ENCODE measurements at places on chromosomes 1 and 21.

DNA sequence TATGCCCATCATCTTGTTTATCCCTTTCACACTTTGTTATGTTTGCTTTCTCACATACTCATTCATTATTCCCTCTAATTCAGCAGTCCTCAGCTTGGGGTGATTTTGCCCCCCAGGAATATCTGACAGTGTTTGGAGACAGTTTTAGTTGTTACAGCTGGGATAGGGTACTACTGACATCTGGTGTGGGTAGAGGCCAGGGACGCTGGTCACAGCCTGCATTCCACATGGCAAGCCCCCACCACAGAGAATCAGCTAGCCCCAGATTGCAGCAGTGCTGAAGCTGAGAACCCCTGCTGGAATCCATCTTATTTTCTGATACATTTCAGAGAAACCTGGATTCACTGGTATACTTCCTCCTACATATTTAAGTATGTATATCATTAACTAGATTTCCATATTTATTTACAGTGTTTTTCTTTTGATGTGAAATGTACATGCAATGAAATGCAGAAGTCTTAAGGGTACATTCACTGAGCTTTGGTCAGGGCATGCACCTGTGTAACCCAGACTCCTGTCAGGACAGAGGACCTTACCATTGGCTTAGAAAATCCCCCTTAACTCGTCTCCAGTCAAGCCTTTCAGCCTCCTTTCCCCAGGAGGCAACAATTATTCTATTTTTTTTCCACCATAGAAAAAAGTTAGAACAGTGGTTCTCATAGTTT is 68.3 kb downstream of the KIF26B start:
- DNase-seq, result no peak

GRCh38 chr1:161801955-161802354 is 35.8 kb downstream of the ATF6 start:
- DNase-seq, result no peak

DNA sequence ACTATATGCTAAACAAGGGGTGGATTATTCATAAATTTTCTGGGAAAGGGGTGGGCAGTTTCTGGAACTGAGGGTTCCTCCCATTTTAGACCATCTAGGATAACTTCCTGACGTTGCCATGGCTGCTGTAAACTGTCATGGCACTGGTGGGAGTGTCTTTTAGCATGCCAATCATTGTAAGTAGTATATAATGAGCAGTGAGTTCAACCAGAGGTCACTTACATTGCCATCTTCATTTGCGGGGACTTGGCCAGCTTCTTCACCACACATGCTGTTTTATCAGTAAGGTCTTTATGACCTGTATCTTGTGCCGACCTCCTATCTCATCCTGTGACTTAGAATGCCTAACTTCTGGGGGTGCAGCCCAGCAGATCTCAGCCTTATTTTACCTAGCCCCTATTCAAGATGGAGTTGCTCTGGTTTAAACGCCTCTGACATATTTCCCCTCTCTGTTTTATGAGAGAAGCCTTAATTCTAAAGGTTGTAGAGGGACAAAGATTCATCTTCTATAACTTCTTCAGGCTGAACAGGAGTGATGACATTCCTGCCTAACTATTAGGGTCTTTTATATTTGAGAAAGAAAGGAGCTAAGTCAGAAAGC is 60.4 kb downstream of the DIP2A start:
- DNase-seq, result no peak

DNA sequence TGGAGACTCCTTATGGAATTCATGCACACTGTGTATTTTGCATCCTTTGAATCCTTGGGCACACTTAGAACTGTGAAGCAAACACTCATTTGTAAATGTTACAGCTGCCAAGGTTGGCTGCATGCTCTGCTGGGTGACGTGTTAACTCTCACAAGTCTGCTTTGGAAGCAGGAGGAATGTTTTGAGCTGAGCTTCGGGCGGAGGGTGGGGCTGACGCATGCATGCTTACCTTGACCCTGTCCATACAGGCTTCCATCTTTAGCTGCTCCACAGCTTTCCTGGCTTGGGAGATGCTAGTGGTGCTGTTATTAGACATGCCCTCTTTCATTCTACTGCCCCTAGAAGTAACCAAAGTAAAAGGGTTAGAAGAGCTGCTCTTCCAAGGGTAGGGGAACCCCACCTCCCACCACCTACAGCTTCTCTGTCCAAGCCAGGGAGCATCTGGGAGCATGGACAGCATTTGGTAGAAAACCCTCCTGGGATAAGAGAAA is 66.0 kb downstream of the GNG4 start:
- no peak for DNase-seq

DNA sequence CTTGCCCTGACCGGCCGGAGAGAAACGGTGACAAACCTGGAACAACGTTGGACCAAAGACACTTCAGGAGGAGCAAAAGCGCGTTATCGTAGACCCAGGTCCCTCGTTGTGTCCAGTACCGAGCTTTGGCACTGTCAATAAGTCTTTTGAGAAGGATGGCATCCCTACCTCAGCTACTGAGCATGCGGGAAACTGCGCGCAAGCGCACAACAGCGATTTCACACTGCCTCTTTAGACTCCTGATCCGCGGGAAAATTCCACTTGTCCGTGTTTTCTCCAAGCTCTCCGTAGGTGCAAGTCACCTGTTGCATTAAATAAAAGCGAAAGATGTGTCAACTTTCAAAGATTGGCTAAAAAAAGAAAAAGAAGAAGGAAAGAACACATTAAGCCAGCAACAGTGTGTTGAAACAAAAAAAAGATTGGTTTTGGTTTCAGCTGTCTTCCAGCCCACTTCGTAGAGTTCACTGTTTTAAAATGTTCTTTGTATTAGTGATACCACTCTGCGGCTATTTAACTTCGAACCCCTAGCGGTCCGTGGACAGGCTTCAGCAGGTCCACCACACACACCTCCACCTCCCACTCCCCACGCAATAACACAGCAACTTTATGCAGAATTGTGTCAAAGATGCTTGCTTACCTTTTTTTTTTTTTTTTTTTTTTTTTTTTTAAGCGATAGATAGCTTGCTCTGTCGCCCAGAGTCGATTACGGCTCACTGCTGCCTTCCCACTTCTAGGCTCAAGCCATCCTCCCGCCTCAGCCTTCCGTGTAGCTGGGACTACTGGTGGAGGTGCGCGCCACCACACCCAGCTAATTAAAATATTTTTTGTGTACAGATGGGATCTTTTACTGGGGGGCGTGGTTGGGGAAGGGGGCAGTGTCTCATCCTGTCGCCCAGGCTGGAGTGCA is at the start of gene BPNT1:
TSS of gene BPNT1 (minus strand) at position 139 of the 907 bp plus-strand sequence. CDS start 9,942 bp downstream, outside the sequence.
- peak; percentile 82 for DNase-seq

- no peak for DNase-seq
These were observed 160.9 kb upstream of the VAMP3 start for GRCh38 chr1:7610106-7610731.

GRCh38 chr1:53324728-53325297 is 3.1 kb downstream of the LRP8 start:
- no peak for DNase-seq

- no peak for DNase-seq
These were observed 99.8 kb downstream of the PSMG1 start for GRCh38 chr21:39083377-39084008.

DNA sequence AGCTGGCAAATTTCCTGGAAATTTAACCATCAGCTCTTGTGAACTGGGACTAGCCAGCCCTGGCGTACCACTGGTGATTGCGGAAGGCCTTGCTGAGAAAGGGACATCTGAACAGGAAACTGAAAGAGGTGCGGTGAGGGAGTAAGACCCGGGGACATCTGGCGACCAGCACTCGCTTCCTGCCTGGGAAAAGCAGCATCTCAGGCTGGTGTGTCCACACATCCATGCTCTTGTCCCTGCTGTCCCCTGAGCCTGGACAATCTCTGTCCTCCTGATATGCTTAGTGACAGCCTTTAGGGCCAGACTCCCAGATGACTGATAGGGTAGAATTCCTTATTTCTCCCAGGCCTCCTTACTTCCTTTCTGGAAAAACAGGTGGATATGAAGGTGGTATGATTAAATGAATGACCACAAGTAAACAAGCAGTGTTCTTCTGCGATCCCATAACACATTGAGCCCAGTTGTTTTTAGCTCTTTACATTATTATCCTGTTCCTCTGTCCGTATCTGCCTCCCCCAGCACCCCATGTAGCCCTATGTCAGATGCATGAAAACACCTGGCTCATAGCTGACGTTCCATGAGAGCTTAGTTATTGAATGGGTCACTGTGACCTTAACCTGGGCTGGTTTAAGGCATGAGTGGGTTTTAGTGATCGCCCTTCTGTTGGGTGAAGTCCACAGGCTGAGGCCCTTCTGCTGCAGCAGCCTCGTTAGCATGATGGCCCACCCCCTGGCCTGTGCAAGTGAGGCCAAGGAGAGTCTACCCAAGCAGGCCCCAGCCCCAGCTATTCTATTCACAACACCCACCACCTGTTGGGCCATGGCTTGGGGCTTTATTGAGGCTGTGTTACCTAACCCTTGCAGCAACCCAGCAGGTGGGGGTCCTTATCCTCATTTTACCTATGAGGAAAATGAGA is 76.1 kb upstream of the GADD45A start:
- no peak for DNase-seq

- no peak for DNase-seq
These were observed 655.8 kb downstream of the BRINP3 start for GRCh38 chr1:189821833-189822232.

DNA sequence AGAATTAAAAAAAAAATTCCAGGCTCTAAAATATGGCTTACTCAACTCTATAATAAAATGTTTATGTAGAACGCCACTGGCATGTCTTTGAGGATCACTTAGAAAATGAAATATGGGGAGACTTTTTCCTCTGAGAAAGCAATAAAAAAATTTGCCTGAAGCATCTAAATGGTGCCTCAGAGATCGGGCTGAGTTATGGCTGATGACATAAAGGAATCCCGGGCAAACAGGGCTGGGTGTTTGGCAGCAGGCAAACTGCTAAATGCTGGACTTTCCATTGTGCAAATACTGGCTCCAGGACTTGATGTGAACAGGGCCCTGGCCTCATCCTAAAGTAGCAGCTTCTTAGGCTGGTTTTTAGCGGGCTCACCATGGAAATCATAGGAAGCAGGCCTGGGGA is 44.5 kb upstream of the C1orf87 start:
- DNase-seq, result peak; percentile 80

- DNase-seq, result no peak
These were observed 62.5 kb downstream of the CD58 start for GRCh38 chr1:116508085-116508983.

DNA sequence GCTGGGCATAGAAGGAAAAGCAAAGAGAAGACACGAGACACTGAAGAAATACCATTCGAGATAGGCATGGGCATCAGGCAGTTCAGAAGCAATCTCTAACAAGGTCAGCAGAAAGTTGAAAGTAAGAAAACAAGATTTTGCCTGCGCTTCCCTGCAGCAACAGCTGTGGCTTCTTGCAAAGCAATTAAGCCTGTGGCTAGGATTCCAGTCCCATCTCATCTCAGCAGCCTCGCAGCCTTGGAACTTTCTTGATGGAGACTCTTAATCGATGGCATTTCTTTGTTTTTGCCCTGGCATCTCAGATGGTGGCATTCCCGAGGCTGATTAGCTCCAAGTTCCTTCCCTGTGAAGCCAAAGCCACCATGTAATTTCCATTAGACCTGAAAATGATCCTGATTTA is 64.6 kb upstream of the SPAG17 start:
- no peak for DNase-seq

DNA sequence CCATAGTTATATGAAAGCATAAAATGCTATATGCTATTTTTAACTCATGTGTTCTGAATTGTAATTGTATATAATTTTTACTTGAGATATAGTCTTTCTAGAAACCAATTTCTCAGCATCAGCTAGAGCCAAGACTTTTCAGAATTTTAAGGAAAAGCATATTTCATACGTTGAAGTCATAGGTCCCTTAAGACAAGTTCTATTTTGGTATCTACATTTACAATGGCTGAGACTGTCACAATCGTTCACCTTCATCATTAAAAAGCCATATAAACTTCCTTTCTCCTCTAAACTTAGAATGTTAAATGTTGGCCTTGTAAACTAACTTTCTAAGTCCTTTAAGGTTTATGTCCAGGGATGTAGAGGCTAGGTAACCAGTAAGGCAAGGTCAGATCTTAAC is 104.1 kb downstream of the LRRC40 start:
- no peak for DNase-seq

GRCh38 chr1:183901748-183902330 is 96.9 kb downstream of the RGL1 start:
- DNase-seq, result no peak

- peak; percentile 85 for DNase-seq
These were observed 40.8 kb downstream of the ITSN1 start for GRCh38 chr21:33682992-33683627.

GRCh38 chr1:81387446-81387845 is 413.3 kb upstream of the ADGRL2 start:
- DNase-seq, result no peak

DNA sequence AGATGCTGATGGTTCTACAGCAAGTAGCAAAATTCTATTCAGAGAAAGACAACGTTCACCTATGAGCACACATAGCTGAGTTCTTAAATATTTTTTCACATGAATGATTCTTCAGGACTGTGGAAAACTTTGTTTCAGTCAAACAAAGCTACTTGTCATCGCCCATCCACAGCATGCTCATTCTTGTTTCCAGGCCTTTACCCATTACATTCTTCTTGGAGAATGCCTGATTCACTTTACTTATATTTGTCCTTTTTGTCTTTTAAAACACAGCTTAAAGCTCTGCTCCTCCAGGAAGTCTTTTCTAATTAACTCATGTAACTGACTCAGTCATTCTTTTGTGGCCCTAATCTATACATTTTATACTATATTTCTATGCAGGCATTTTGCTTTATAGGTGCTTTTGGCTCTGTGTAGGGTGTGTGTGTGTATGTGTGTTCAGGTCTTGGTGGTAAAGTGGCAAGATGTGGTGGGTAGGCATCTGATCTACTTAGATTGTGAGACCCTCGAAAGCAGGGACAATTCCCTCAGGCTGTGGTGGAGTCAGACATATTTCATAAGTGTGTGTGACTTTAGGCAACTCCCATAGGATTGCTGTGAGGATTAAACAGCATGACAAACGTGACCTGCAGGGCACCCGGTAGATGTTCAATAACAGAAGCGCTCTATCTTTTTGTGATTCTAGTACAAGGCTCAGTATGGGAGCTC is 11.8 kb upstream of the MARK1 start:
- no peak for DNase-seq

DNA sequence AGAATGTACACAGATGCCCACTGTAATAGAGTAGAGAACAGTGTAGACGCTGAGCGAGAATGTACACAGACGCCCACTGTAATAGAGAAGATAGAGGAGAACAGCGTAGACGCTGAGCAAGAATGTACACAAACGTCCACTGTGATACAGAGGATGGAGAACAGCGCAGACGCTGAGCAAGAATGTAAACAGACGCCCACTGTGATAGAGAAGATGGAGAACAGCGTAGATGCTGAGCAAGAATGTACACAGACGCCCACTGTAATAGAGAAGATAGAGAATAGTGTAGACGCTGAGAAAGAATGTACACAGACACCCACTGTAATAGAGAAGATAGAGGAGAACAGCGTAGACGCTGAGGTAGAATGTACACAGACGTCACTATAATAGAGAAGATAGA is 306.9 kb downstream of the SMYD3 start:
- DNase-seq, result no peak

DNA sequence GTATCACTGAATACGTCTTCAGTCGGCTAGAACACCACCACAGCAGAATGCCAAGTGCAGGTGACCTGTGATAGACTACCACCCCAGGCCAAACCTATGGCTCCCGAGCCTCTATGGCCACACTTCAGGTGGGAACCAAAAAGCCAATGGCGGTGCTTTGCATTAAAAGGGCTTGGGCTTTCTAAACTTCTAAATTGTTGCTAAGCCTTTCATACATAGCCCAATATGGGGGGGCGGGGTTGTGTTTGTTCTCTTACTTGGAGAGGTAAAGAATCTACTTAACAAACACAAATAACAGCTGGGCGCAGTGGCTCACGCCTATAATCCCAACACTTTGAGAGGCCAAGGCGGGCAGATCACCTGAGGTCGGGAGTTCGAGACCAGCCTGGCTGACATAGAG is 19.7 kb downstream of the USP48 start:
- DNase-seq, result no peak

Measured in fibroblast of skin of left quadriceps (primary cell).